Smooth muscle cell of trachea (primary cell): ENCODE measurements at places on chromosomes 2 and 18. TPM values are rescaled to one million over a fixed set of nuclear protein-coding genes. Genes with fewer than 3 reads are reported as not detected.

The SP140 gene
- 0.33 and 0.87 TPM in 2 replicates for total RNA-seq

The DAW1 gene
- 0.17 and 0.29 TPM in 2 replicates for total RNA-seq

The LINC00305 gene
- not detected in 2 replicates for total RNA-seq

The CCDC141 gene
- total RNA-seq, result under 0.01 and 0.29 TPM in 2 replicates

The CXCR4 gene
- 1.0 TPM in 1 of 2 replicates, not detected in the other for total RNA-seq

The SF3B6 gene
- total RNA-seq, result 101 and 194 TPM in 2 replicates

The MAP3K20 gene
- 88.3 and 97.6 TPM in 2 replicates for total RNA-seq

The COL6A3 gene
- total RNA-seq, result 2,183 and 3,095 TPM in 2 replicates

The CAVIN2 gene
- total RNA-seq, result 21.0 and 22.8 TPM in 2 replicates

The COL3A1 gene
- total RNA-seq, result 2,358 and 3,379 TPM in 2 replicates

The KCNJ13 gene
- total RNA-seq, result not detected in 2 replicates

The GNLY gene
- total RNA-seq, result not detected in 2 replicates

The DSC1 gene
- not detected in 2 replicates for total RNA-seq
